Activated naive CD8-positive, alpha-beta T cell treated with anti-CD3 and anti-CD28 coated beads, Interleukin-2, amount 10 ng/mL, durations not matched to agents 7 days and 5 days (primary cell): ENCODE measurements at places on chromosomes 11 and 22. TPM values are rescaled to one million over a fixed set of nuclear protein-coding genes. Genes with fewer than 3 reads are reported as not detected.
A peak's percentile ranks its signal among the peaks of the same experiment; 100 is the strongest.

GRCh38 chr11:130465263-130465662, 16.8 kb downstream of the ADAMTS15 start:
- no peak overlapping the region for H3K4me3 ChIP-seq
- no peak overlapping the region for H3K27ac ChIP-seq
- no peak for DNase-seq
- no peaks in the 10 kb centered on the region for H3K4me1 ChIP-seq
- H3K36me3 ChIP-seq, result no peaks in the 10 kb centered on the region

- H3K36me3 ChIP-seq, result no peaks in the 10 kb centered on the region
- no peaks in the 10 kb centered on the region for H3K27me3 ChIP-seq
- H3K4me1 ChIP-seq, result no peaks in the 10 kb centered on the region
- no peak overlapping the region for H3K27ac ChIP-seq
- no peak overlapping the region for H3K4me3 ChIP-seq
Measured at GRCh38 chr11:60129853-60130252, 41.4 kb downstream of the MS4A2 start.

- peaks cover 15% of the 10 kb centered on the region for H3K36me3 ChIP-seq
- H3K4me3 ChIP-seq, result peak overlapping the region; percentile 20
- peaks cover 13% of the 10 kb centered on the region for H3K27me3 ChIP-seq
- peaks cover 39% of the 10 kb centered on the region for H3K4me1 ChIP-seq
- H3K27ac ChIP-seq, result peak overlapping the region; percentile 63
Measured at GRCh38 chr11:76629853-76630599, 40.5 kb downstream of the LRRC32 start.

DNA sequence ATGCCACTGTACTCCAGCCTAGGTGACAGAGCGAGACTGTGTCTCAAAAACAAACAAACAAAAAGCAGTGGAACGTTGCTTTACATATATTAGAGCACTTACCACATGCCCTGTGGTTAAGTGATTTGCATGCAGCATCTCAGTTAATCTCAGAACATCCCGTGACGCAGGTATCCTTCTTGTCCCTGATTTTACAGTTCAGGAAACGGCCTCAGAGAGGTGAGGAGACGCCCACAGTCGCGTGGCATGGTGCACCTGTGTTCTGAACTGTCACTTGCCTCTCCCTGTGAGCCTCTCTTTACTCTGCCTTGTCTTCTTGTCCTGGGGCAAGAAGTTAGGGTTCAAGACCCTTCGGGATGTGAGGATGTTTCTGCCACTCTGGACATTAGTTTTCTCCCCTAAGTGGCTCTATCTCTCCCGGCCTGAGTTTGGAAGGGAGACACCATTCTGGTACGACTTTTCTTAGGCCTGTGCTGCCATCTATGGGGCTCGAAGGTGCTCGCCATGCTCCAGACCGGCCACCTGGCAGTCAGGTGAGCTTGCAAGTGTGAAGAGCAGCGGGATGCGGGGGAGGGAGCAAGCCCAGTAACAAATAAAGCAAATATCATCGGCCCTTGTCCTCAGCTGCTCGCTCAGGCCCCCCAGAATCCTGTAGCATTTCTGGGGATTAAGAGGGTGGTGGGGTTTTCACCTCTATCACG, 25.6 kb downstream of the YWHAH start:
- peaks cover 10% of the 10 kb centered on the region for H3K4me1 ChIP-seq
- peak overlapping the region; percentile 87 for H3K4me3 ChIP-seq
- DNase-seq, result peak; percentile 61
- peaks cover 10% of the 10 kb centered on the region for H3K27me3 ChIP-seq

DNA sequence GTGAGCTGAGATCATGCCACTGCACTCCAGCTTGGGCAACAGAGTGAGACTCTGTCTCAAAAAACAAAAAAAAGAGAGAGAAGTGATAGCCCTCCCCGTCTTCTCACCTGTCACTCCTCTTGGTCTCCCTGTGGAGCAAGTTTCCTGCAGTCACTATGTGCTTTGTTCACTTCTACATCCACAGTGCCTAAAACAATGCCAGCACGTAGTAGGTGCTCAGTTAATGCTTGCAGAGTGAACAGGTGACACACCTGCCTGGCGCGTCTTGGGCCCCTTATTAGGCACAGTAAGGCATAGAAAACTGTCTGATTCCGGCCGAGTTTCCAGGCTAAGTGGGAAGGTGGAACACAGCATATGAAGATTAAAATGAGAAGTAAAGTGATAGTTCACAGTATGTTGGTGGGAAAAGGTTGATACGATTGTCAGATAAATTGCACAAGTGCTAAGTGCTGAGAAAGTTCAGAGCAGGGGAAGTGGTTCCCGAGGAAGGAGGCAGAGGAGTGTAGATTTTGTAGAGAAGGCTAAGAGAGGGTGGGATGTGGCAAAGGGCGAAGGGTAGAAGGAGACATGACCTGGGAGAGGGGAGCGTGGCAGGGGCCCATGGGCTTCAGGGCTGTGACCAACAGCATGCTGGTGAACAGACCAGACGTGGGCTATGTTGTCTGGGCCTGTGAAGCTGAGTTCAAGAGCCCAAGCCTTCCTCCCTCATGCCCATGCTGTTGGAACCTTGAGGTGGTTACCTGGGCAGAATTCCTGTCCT, 41.9 kb downstream of the BCR start:
- H3K27ac ChIP-seq, result peak overlapping the region; percentile 82
- peaks cover under 1% of the 10 kb centered on the region for H3K36me3 ChIP-seq
- no peaks in the 10 kb centered on the region for H3K27me3 ChIP-seq
- DNase-seq, result no peak
- H3K4me3 ChIP-seq, result no peak overlapping the region

DNA sequence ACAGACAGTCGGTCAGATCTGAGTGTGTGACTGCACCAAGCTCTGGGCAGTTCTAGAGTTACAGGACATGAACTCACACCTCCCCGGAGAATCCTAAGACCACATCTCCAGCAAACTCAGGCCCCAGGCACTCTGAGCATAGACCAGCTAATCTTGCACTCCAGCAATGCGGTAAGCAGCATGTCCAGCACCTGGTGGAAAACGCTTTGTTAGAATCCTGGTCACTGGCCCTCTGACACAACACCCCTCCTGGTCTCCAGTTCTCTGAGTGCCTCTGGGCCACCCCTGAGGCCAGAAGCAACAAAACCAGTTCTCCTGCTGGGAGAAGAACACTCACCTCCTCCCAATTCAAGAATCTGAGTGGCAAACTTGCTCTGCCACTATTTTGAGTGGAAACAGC, 82.7 kb upstream of the TMEM45B start:
- DNase-seq, result no peak
- H3K36me3 ChIP-seq, result no peaks in the 10 kb centered on the region
- no peaks in the 10 kb centered on the region for H3K4me1 ChIP-seq
- H3K27ac ChIP-seq, result no peak overlapping the region

DNA sequence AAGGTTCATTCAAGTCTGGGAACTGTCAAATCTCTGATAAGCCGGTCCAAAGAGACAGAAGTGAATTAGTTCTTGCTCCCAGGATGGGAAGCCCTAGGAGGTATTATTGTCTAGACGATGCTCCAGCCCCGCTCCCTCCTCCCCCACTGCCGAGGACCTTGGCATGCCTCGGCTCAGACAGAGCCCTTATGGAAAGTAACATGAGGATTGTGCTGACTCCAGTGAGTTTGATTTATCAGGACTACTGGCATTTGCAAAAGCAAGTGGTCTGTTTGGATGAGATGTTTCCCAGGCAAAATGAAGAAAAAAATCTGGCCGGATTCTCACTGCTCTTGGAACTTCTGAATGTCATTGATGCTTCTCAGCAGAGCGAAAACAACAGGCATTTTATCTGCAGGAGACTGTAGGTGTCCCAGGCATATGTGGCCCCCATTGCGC, 341.0 kb downstream of the ETS1 start:
- no peak overlapping the region for H3K27ac ChIP-seq
- H3K27me3 ChIP-seq, result peaks cover 12% of the 10 kb centered on the region
- H3K4me1 ChIP-seq, result no peaks in the 10 kb centered on the region

GRCh38 chr11:116901964-116902688, 64.7 kb upstream of the APOA1 start:
- DNase-seq, result no peak
- no peak overlapping the region for H3K27ac ChIP-seq
- H3K36me3 ChIP-seq, result peaks cover 21% of the 10 kb centered on the region
- no peaks in the 10 kb centered on the region for H3K27me3 ChIP-seq
- no peak overlapping the region for H3K4me3 ChIP-seq

DNA sequence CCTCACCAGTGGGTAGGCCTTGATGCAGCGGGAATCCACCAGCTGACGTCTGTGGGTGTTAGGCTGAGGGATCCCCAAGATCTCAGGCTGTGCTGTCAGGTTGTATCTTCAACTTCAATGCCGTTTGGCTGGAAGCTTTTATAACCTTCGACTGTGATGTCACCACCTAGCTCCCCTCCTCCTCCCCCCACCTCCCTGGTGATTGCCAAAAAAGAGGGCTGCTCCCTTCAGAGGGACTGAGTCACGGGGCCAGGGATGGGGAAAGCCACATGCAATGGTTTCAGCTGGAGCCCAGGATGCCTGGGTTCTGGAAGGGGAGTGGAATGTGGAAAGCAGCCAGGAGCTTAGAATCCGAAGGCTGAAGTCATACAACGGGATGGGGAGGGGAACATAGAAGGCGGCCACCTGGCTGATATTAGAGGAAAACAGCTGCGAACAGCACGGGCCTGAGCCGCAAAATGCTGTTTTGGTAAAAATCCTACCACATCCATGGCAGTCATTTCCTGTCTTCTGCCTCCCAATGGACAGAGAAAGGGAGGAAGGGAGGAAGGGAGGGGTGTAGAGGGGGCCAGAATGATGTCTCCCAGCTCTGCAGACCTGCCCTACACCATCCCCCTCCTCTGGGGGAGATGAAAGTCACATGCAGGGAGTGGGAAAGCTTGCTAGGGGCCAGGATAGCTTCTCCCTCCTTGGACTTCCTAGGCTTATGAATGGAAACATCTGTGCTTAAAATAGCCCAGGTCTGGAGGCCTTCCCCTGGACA, at the start of gene LRRN4CL:
Gene LRRN4CL (minus strand): TSS at position 110 of the 763 bp plus-strand sequence. CDS start 1,022 bp downstream, outside the sequence.
- H3K4me3 ChIP-seq, result no peak within 1 kb of the TSS
- no peak for DNase-seq
- peaks cover 10% of the 10 kb centered on the region for H3K36me3 ChIP-seq
- H3K27ac ChIP-seq, result peak within 1 kb of the TSS; percentile 28

DNA sequence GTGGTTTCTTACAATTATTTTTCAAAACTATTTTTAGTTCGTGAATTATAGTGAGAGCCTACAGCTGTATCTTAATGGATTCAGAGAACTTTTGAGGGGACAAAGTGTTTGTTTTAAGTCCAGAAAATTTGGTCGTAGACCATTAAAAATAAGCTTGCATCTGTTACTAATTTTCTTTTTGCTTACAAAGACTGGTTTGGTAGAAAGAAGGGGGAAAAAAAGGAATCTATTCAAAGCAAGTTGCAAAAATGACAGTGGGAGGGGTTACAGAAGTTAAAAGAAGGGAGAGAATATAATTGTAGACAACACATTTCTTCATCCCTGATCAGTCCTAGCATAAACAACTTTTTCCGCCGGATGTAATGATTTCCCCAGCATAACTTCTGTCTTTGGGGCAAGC, 72.1 kb downstream of the AMOTL1 start:
- no peak overlapping the region for H3K27ac ChIP-seq
- H3K4me1 ChIP-seq, result no peaks in the 10 kb centered on the region
- H3K27me3 ChIP-seq, result peaks cover 7% of the 10 kb centered on the region
- no peak for DNase-seq
- no peak overlapping the region for H3K4me3 ChIP-seq

- H3K4me3 ChIP-seq, result no peak overlapping the region
- no peak overlapping the region for H3K27ac ChIP-seq
- DNase-seq, result no peak
- H3K27me3 ChIP-seq, result no peaks in the 10 kb centered on the region
Measured at GRCh38 chr11:12243486-12243885, 133.1 kb downstream of the MICAL2 start.

GRCh38 chr11:27025312-27025955, 15.2 kb upstream of the BBOX1 start:
- no peaks in the 10 kb centered on the region for H3K4me1 ChIP-seq
- H3K36me3 ChIP-seq, result no peaks in the 10 kb centered on the region
- DNase-seq, result no peak
- H3K27ac ChIP-seq, result no peak overlapping the region

GRCh38 chr11:29293825-29294224, 723.0 kb downstream of the KCNA4 start:
- no peaks in the 10 kb centered on the region for H3K4me1 ChIP-seq
- H3K4me3 ChIP-seq, result no peak overlapping the region
- H3K27me3 ChIP-seq, result no peaks in the 10 kb centered on the region

DNA sequence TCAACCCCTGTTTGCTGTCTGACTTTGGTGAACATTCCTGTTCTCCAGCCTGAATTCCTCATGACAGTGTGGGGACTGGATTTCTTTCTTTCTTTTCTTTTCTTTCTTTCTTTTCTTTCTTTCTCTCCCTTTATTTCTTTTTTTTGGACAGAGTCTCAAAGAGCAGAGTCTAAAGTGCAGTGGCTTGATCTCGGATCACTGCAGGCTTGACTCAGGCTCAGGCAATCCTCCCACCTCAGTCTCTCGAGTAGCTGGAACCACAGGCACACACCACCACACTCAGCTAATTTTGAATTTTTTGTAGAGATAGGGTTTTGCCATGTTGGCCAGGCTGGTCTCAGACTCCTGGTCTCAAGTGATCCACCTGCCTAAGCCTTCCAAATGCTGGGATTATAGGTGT, 63.1 kb downstream of the RPUSD4 start:
- H3K4me3 ChIP-seq, result no peak overlapping the region
- peaks cover 2% of the 10 kb centered on the region for H3K36me3 ChIP-seq
- DNase-seq, result no peak
- peaks cover 8% of the 10 kb centered on the region for H3K4me1 ChIP-seq
- H3K27me3 ChIP-seq, result peaks cover 10% of the 10 kb centered on the region
- no peak overlapping the region for H3K27ac ChIP-seq

GRCh38 chr11:35550374-35551036, 25.1 kb upstream of the PAMR1 start:
- no peak for DNase-seq
- no peak overlapping the region for H3K27ac ChIP-seq
- H3K4me3 ChIP-seq, result no peak overlapping the region
- H3K27me3 ChIP-seq, result peaks cover 8% of the 10 kb centered on the region

DNA sequence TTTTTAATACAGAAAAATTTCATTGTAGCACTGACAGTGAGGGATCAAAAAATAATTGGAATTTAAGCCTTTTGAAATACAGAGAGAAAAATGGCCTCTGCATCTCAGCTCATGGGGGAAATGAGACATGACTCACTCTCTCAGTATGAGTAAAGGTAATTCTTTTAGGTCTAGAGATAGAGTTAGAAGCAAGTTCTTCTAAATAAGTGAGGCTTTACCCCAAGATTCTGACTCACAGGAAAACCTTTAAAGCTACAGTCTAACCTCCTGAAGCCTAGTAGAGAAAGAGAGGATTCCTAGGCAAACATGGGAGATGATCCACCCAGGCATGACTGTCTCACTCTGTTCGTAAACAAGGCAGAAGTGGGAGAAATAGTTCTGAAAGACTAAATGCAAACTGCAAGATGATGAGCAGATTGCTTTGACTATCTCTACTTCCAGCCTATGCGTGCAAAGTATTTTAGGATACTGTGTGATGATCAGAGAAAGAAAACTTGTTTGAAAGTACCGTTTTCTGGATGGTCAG, 1003.3 kb upstream of the CCDC90B start:
- H3K27me3 ChIP-seq, result no peaks in the 10 kb centered on the region
- no peak for DNase-seq
- no peaks in the 10 kb centered on the region for H3K4me1 ChIP-seq
- H3K27ac ChIP-seq, result no peak overlapping the region
- no peaks in the 10 kb centered on the region for H3K36me3 ChIP-seq

Gene VSIG10L2
- total RNA-seq, result not detected

Gene MS4A4E
- total RNA-seq, result not detected

Gene CDC42EP2
- total RNA-seq, result 1.7 TPM

Gene ANKK1
- 1.9 TPM for total RNA-seq

Gene OR5L2
- total RNA-seq, result not detected

Gene SBF1
- 211 TPM for total RNA-seq

Gene SREBF2
- total RNA-seq, result 109 TPM

Gene FAM180B
- total RNA-seq, result not detected

Gene AMPD3
- total RNA-seq, result 18.8 TPM

Gene CHRM1
- total RNA-seq, result not detected

Gene LSP1
- 453 TPM for total RNA-seq

Gene OSBPL5
- total RNA-seq, result 13.2 TPM

Gene SLC6A5
- not detected for total RNA-seq
